PC-3 (cell line): ENCODE measurements at places on chromosomes 6 and 20.

DNA sequence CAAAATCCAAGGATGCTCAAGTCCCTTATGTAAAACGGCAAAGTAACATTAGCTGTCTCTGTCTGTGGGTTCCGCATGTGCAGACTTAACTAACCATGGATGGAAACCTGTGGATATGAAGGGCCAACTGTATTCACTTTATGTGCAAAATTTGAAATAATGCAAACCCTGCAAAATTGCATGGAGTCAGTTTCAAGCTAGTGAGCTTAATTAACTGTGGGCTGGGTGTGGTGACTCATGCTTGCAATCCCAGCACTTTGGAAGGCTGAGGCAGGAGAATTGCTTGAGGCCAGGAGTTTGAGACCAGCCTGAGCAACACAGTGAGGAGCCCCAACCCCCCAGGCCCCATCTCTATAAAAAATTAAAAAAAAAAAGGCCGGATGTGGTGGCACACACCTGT lies 81.4 kb downstream of the ANKS1A start:
- no peak overlapping the region for H3K27ac ChIP-seq
- H3K4me3 ChIP-seq = no peak overlapping the region
- DNase-seq = no peak
- H3K27me3 ChIP-seq = no peaks in the 10 kb centered on the region

DNA sequence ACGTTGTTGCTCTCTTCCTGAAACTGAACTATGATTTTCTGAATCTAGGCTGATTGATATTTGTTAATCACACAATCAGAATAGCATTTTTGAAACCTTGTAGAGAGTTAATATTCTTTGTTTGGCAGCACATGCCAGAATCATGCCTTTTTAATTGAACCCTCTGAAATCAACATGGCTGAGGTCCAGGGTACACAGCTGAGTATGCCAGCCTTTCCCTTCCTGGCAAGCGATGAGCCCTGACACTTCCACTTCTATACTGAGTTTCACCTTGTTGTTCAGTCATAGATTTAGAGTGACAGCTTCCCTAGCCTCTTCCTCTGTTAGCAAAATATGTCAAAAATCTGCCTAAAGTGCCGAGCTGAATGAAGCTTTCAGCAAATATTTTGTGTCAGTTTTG lies 6.8 kb downstream of the HDDC2 start:
- H3K4me1 ChIP-seq = peaks cover 3% of the 10 kb centered on the region; the same call in 1 of the 2 replicates
- H3K36me3 ChIP-seq = peaks cover 10% of the 10 kb centered on the region
- DNase-seq = no peak
- H3K27ac ChIP-seq = no peak overlapping the region

GRCh38 chr20:14948416-14948815 lies 611.0 kb upstream of the FLRT3 start:
- H3K27me3 ChIP-seq = no peaks in the 10 kb centered on the region
- H3K27ac ChIP-seq = no peak overlapping the region
- DNase-seq = peak; percentile 35
- H3K4me3 ChIP-seq = no peak overlapping the region
- H3K36me3 ChIP-seq = no peaks in the 10 kb centered on the region

- no peak overlapping the region for H3K27ac ChIP-seq
- H3K4me3 ChIP-seq = no peak overlapping the region
- no peaks in the 10 kb centered on the region for H3K36me3 ChIP-seq
- H3K4me1 ChIP-seq = 0 out of 2 replicates have a peak, but pooled peaks cover 3% of the 10 kb centered on the region
- peaks cover 34% of the 10 kb centered on the region for H3K27me3 ChIP-seq
- DNase-seq = no peak
Observed at GRCh38 chr20:48613926-48614325, 213.9 kb downstream of the PREX1 start.

- no peak overlapping the region for H3K4me3 ChIP-seq
- no peak overlapping the region for H3K27ac ChIP-seq
- no peak for DNase-seq
- H3K36me3 ChIP-seq = no peaks in the 10 kb centered on the region
- H3K4me1 ChIP-seq = no peaks in the 10 kb centered on the region
Observed at GRCh38 chr6:107280791-107281190, 165.5 kb upstream of the BEND3 start.

DNA sequence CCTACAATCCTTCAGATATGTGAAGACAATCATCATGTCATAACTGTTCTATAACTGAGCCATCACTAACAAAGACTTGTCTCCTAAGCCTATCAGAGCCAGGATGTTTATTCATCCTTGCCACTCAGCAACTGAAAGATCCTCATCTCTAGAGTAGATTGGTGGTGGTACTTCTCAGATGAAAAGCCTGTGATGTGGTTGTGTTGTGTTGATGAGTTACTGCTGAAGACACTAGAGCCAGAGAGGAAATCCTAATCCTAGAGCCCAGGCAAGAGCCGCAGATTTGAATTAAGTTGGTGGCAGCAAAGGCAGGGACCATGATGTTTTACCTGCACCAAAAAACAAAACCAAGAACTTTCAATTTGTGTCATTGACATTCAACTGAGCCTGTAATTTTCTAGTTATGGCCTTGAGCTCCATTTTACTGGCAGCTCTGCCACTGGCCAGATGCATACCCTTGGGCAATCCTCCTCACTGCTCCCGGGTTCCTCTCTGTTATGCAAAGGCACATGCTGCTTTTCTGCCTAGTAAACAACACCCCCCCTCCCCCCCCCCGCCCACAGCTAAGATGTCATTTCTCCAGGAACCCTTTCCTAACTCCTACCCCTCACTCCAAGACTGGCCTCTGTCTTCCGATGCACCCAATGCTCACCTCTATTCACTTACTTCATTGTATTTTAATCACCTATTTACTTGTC lies 50.2 kb upstream of the REV3L start:
- DNase-seq = no peak
- H3K4me3 ChIP-seq = no peak overlapping the region
- no peaks in the 10 kb centered on the region for H3K27me3 ChIP-seq
- H3K36me3 ChIP-seq = no peaks in the 10 kb centered on the region
- no peaks in the 10 kb centered on the region for H3K4me1 ChIP-seq

GRCh38 chr6:5034736-5035135 lies 30.9 kb upstream of the RPP40 start:
- H3K27me3 ChIP-seq = no peaks in the 10 kb centered on the region
- H3K4me3 ChIP-seq = no peak overlapping the region
- H3K36me3 ChIP-seq = no peaks in the 10 kb centered on the region
- H3K4me1 ChIP-seq = peaks cover 18% of the 10 kb centered on the region
- H3K27ac ChIP-seq = no peak overlapping the region
- DNase-seq = peak; percentile 44

DNA sequence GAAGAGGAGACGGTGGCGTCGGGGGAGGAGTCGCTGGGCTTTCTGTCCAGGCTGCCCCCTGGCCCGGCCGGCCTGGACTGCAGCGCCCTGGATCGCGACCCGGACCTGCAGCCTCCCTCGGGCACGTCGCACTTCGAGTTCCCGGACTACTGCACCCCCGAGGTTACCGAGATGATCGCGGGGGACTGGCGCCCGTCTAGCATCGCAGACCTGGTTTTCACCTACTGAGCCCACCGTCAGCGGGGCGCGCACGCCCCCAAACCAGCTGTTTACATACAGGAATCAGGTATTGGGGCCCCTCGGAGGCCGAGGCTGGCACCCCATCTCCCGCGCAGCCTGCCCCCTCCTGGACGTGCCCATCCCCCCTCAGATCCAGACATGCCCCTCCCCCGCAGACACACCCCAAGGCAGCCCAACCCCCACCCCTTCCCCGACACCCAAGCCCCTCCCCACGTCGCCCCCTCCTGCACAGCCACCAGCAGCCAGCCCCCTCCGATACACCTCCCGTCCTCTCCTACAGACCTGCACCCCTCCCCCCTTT lies 1.4 kb downstream of the SOX12 start:
- H3K4me3 ChIP-seq = peak overlapping the region; percentile 74
- H3K36me3 ChIP-seq = no peaks in the 10 kb centered on the region
- H3K27ac ChIP-seq = no peak overlapping the region; the same call in 1 of the 2 replicates
- H3K27me3 ChIP-seq = no peaks in the 10 kb centered on the region
- peak; percentile 37 for DNase-seq

DNA sequence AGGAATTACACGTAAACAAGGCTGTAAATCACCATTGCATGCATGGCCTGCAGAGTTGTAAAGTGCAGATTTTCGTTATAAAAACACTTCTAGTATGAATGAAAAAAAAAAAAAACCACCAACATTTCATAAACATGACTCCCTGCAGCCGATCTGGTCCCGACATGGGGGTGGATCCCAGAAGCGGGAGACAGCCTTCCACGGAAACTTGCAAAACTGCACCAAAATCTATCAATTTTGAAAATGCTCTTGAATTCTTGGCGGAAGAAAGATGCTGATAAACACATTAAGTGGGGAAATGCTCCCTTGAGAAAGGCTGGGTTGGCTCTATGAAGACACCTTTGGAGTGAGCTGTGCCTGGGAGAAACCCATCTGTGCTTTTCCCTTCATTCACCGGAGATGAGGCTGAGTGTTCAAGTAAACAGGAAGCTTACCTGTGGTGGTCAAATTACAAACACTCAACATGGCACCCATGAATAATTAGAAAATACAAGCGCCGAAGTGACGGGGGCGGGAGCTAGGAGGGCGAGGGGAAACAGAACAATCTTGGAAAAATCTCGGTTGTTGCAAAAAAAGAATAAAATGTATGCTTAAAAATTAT lies 845 bp upstream of the ANKRD60 start:
- no peaks in the 10 kb centered on the region for H3K27me3 ChIP-seq
- H3K36me3 ChIP-seq = 0 out of 2 replicates have a peak, but pooled peaks cover 2% of the 10 kb centered on the region
- DNase-seq = no peak
- H3K4me1 ChIP-seq = peaks cover 14% of the 10 kb centered on the region

- H3K36me3 ChIP-seq = peaks cover 7% of the 10 kb centered on the region; the same call in 1 of the 2 replicates
- DNase-seq = no peak
- H3K27ac ChIP-seq = no peak overlapping the region
- no peaks in the 10 kb centered on the region for H3K4me1 ChIP-seq
- H3K4me3 ChIP-seq = no peak overlapping the region
Observed at GRCh38 chr6:17494177-17494576, 100.8 kb downstream of the CAP2 start.

DNA sequence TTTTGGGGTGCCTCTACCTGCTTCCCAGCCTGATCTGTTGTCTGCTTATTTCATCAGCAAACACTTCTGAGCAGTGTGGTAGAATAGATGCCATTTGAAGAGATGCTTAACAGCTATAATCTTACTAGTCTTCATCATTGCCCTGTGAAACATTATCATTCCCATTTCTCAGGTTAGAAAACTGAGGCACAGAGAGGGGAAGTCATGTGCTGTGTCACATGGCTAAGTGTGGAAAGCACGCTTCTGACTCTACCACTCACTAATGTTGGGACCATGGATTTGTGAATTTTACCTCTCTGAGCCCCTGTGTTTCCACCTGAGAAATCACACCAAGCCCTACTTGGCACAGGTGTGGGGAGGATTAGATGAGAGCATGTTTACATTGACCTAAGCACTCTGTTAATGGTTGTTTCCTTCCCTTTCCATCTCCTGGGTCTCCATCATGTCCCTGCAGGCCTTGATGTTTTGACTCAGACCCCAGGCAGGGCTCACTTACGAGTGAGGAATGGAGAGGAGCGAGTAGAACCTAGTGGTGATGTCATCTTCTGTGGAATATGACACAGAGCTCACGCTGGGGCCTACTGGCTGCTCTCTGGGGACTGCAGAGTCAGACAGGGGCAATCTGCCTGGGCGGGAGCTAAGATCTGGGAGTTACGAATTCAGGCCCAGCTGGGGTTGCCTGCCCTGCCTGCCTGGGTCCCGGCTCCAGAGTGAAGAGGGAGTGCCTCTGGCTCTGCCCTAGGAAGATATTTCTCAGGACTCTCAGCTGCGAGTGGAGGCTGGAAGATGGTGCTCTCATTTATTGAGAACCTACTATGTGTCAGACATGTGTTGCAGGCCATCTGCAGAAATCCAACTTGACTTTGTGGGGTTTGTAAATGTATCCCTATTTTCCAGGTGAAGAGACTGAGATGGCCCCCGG lies 64.3 kb downstream of the CDH22 start:
- H3K4me3 ChIP-seq = no peak overlapping the region
- peaks cover 88% of the 10 kb centered on the region for H3K27me3 ChIP-seq

DNA sequence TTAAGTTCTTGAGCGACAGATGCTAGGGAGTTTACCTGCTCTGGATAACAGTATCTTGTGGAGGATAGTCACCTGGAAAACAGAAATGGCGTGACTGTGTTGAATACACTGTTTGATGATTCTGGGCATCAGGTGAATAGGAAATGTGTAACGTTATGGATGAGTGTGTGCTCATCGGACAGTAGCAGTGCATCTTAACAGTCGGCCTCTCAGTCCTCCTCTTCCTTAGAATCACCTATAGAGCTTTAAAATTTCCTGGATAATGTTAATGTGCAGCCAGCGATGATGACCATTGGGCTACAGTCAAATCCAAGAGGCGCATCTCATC lies 217.7 kb downstream of the OR2B2 start:
- DNase-seq = no peak
- no peaks in the 10 kb centered on the region for H3K27me3 ChIP-seq
- peaks cover 9% of the 10 kb centered on the region; the same call in 1 of the 2 replicates for H3K4me1 ChIP-seq
- no peaks in the 10 kb centered on the region for H3K36me3 ChIP-seq
- H3K27ac ChIP-seq = peak overlapping the region; percentile 73
- peak overlapping the region; percentile 94 for H3K4me3 ChIP-seq

- DNase-seq = peak; percentile 43
- H3K27me3 ChIP-seq = no peaks in the 10 kb centered on the region
- H3K36me3 ChIP-seq = no peaks in the 10 kb centered on the region
- no peak overlapping the region for H3K4me3 ChIP-seq
Observed at GRCh38 chr6:114419175-114419574, 76.4 kb upstream of the HS3ST5 start.

- H3K4me1 ChIP-seq = peaks cover 11% of the 10 kb centered on the region
- peak; percentile 7 for DNase-seq
- no peaks in the 10 kb centered on the region for H3K27me3 ChIP-seq
- H3K27ac ChIP-seq = no peak overlapping the region
- no peaks in the 10 kb centered on the region for H3K36me3 ChIP-seq
Observed at GRCh38 chr6:150291968-150292710, 76.7 kb upstream of the IYD start.

GRCh38 chr20:22762576-22763256 lies 178.3 kb upstream of the FOXA2 start:
- no peak overlapping the region for H3K4me3 ChIP-seq
- no peaks in the 10 kb centered on the region for H3K27me3 ChIP-seq
- H3K4me1 ChIP-seq = peaks cover 10% of the 10 kb centered on the region
- H3K36me3 ChIP-seq = no peaks in the 10 kb centered on the region

DNA sequence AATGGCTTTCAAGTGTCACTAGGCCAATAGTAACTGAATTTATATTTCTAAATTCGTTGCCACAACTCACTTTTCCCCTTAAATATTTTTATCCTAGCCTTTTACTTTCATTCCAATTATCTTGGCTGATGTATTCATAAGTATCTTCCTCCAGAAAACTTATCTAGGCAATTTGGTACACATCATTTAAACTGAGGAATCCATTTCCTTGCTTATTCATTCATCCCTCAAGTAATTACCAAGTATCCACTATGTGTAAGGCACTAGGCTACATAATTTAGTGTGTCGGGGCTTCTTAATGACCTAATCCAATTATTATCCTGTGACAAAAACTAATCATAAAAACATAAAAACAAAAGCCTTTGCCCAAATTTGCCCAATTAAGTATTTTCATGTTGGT lies 258.3 kb upstream of the TCF21 start:
- no peak overlapping the region for H3K4me3 ChIP-seq
- DNase-seq = no peak
- H3K27me3 ChIP-seq = no peaks in the 10 kb centered on the region
- no peaks in the 10 kb centered on the region for H3K36me3 ChIP-seq

GRCh38 chr6:1749041-1749440 lies 139.3 kb downstream of the FOXC1 start:
- no peak overlapping the region for H3K4me3 ChIP-seq
- H3K27ac ChIP-seq = no peak overlapping the region
- DNase-seq = no peak
- H3K27me3 ChIP-seq = no peaks in the 10 kb centered on the region
- no peaks in the 10 kb centered on the region for H3K36me3 ChIP-seq

- DNase-seq = no peak
- H3K4me1 ChIP-seq = peaks cover 15% of the 10 kb centered on the region
- H3K4me3 ChIP-seq = no peak overlapping the region
- H3K27ac ChIP-seq = no peak overlapping the region
Observed at GRCh38 chr6:42572523-42572922, 8.7 kb downstream of the UBR2 start.
